RCC 7860 (cell line): ENCODE measurements at places on chromosomes 12 and 14.

- no peak for DNase-seq
Measured at GRCh38 chr12:100445081-100445481, 28.6 kb upstream of the NR1H4 start.

DNA sequence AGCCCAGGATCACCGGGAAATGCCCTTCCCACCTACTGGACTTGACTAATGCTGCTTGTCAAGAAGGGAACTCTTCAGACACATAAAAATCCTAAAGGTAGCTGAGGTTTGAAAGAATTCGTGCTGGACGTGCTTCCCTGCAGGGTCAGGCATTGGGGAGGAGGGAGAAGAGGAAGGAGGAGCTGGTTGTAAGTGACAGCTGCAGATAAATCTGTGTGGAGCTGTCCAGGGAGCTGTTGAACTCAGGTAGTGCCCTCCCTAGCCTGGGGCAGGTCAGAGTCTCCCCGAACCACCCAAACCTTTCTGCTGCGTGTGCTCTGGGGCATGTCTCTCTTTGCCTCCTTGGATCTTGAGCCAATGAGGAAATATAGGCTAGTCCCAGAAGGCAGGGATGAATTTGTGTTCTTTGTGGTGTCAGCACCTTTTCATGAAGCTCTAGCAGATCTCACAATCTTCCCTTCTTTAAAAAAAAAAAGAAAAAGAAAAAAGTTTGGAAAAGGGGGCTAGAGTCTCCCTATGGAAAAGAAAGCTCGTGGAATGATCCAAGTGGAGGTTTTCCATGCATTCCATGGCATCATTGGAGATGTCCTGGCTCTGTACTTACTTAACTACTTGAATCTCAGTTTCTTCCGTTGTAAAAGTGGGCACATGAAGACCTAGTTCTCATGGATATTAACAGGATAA is 23.6 kb upstream of the FOS start:
- no peak for DNase-seq

DNA sequence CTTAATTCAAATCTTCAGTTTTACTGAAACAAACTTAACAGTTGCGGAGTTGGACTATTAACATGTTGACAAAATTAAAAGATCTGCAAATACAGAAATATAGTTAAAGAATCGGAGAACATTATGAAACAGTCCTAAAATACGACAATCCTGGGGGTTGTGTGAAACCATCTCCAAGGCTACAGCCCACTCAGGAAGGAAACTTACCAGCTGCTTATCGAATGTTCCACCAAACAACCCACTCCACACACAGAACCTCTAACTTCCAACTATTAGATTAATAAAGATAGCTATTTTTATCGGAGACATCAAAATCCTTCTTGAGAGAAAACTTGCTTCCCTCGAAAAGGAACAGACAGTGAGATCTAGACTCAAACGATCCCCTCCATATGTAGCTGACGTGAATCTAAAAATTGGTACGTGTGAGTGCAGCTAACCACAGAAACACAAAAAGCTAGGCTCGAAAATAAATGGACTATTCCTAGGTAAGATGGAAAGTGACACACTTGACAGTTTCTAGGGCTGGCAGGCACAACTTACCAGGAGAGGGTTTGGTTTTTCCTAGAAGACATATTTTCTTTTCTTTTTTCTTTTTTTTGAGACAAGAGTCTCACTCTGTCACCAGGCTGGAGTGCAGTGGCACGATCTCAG is 12.9 kb downstream of the VPS37B start:
- DNase-seq = no peak

GRCh38 chr14:60363275-60363674 is 114.3 kb downstream of the PPM1A start:
- no peak for DNase-seq

DNA sequence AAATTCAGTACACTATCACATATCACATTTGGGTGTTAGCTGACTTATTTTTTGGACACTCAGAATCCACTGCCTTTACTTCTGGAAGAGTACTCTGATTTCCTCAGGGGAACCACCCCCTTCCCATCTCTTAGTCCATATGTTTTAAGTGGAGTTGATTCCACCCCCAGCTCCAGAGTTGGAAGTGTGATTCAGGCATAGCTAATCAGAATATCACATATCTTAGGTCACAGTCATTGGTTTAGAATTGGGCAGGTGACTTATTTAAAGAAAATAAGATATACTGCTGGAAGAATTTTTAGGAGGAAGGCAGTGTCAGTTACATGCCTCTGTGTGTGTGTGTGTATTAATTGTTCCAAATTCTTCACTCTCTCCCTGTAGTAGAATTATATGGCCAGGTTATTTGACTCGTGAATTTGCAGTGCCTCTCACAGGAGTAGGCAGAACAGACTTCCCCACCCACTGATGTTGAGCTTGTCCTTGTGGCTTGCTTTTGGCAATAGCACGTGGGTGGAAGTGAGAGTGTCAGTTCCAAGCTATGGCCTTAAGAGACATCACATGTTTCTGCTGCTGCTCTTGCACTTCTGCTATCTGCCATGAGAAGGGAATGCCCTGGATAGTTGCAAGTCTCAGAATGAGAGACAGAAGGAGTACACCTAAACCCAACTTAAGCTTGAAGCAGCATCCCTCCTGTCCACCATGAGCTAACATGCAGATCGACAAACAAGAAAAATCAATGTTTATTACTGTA is 6.4 kb upstream of the GAS2L3 start:
- DNase-seq = no peak

- DNase-seq = peak; percentile 37
Measured at GRCh38 chr12:68611094-68611805, 551 bp downstream of the RAP1B start.

GRCh38 chr14:91911474-91912032 is 35.9 kb downstream of the FBLN5 start:
- DNase-seq = no peak

- no peak for DNase-seq
Measured at GRCh38 chr14:39957290-39957689, 525.1 kb upstream of the FBXO33 start.

DNA sequence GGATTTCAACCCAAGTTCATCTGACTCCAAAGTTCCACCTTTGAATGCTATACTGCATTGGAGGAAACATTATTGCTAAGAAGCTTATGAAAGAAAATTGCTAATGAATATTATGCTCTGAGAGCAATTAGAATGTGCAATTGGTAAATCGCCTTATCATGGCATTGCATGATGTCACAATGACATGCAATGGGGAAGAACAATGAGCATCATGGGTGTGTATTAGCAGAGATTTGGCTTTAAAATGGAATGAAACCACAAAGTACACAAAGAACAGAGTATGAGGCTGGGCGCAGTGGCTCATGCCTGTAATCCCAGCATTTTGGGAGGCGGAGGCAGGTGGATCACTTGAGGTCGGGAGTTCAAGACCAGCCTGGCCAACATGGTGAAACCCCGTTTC is 34.7 kb downstream of the FOS start:
- no peak for DNase-seq

DNA sequence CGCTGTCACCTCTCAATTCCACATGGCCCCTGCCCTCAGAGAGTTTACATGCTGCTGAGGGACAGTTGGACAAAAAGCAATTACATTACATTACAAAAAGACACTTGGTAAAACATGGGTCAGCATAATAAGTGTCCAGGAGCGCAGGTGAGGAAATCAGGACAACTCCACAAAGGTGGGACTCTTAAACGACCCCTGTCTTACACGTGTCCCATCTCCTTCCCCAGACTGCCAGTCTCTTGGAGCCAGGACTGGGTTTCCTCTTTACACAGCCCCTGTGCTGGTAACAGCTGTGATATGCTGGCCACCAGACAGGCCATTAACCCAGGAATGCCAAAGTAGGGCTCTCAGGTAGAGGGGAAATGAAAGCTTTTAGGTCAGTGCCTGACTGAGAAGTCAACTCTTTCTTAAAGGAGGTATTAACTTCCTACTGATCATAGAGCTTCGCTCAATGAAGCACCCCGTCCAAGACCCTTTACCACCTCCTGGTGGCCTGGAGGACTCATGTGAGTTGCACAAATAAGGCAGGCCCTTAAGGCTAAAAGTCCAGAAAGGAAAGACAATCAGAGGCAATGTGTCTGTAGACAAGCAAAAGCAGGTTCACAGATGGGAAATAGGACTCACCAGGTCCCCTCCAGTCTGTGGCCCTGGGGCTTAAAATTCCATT is 55.5 kb downstream of the ANO2 start:
- DNase-seq = no peak

DNA sequence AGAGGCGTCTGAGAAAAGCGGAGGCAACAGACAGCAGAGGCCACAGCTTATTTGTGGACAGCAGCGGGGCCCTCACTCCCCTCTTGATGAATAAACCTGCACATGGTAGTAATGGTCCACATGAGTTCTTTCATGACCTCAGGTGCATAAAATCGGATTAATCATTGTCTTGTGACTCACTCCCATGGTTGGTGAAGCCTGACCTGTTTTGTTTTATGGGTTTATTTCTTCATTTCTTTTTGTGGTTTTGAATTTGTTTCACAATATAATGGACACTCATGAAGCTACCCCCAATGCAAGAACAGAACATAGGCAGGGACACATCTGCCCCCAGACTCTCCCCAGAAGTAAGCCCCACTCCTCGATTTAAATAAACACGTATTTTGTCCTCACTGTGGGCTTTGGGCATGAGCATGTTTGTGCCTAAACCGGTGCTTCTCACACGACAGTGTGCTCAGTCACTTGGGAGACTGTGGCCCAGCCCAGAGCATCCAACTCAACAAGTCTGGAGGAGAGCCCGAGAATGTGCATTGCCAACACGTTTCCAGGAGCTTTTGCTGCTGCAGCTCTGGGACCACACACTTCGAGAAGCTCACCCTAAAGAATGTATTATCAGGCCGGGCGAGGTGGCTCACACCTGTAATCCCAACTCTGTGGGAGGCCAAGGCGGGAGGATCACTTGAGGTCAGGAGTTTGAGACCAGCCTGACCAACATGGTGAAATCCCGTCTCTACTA is 116.1 kb downstream of the SCARB1 start:
- peak; percentile 97 for DNase-seq

DNA sequence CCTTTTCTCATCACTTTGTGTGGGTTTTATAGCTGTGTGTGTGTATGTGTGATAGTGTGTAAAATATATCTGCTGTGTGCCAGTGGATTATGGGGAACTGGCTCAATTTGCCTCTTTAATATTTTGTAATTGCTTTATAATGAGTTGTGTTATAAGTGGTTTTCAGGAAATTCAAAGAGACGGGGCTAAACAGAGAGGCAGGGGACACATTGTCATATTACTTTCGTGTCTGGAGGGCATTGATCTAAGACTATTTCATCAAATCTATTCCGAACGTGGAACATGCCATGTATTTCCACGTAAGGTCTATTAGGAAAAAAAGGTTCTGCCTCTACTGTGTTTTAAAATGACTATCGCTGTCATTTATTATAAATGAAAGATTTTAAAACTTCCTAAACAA is 793.2 kb upstream of the TMEM132C start:
- DNase-seq = no peak

DNA sequence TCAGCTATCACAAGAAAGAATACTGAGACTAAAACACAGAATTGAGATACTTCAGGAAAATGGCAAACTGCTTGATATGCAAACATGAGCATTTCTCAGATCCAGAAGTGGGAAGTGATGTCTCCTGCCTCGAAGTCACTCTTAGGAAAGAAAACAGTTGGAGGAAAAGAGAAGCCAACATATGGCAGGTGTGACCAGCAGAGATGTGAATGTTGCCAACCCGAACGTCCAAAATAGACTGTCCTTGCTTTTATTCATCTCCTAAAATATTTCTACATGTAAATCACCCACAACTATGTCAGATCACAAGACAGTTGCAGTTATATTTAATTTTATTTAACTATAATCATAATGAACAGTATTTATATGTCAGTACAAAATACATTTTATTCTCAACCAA is 687.6 kb downstream of the GALC start:
- no peak for DNase-seq

GRCh38 chr12:77830583-77831351 is at the start of gene NAV3:
Gene NAV3 (plus strand): TSS chr12:77830894. CDS start chr12:77831462, 568 bp downstream.
- no peak for DNase-seq

DNA sequence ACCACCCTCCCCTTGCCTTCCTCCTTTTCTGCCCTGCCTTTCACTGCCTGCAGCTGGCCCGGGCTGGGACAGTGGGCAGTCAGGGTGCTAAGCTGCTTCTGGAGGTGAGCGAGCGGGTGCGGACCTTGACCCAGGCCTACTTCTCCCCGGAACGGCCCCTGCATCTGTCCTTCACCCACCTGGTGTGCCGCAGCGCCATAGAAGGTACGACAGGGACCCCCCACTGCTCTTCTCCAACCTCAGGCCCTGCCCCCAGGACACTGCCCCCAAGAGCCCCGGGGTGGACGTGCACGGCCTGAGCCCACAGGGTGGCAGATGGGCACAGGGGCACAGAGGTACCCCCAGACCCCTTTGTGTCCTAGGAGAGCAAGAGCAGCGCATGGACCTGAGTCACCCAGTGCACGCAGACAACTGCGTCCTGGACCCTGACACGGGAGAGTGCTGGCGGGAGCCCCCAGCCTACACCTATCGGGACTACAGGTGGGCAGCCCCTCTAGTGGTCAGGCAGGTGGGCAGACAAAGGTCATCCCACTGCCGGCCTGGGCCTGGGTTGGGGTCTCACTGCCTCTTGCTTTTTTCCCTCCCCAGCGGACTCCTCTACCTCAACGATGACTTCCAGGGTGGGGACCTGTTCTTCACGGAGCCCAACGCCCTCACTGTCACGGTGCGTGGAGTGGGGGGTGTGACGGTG is 3.2 kb upstream of the GNB3 start:
- no peak for DNase-seq

GRCh38 chr12:64699504-64700115 is 59.6 kb downstream of the GNS start:
- no peak for DNase-seq

DNA sequence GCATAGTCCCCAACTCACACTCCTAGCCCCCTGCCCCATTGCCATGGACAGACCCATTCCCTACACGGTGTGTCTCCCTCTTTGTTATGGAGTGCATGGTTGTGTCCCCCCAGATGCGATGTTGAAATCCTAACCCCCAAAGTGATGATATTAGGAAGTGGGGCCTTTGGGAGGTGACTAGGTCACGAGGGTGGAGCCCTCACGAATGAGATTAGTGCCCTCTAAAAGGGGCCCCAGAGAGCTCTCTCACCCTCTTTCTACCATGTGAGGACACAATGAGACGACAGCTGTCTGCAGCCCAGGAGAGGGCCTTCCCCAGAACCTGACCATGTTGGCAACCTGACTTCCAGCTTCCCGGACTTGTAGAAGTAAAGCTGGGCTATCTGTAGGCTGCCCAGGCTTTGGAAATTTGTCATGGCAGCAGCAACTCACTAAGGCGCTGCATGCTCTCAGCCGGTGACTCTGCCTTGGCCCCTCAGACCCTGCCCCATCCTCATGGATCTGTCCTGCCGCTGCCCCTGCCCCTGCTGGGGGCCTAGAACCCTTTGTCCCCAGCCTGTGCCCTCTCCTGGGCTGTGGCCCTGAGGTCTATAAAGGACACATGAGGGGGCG is 318.1 kb upstream of the RTL1 start:
- no peak for DNase-seq
